Umbilical cord (tissue), 2 donors: ENCODE measurements at places on chromosomes 2 and 18.

GRCh38 chr2:183195998-183196409 lies 71.8 kb downstream of the NUP35 start:
- DNase-seq = no peak

GRCh38 chr2:8441986-8442385 lies 239.9 kb upstream of the ID2 start:
- no peak for DNase-seq

GRCh38 chr2:177733-178132 lies 86.1 kb downstream of the SH3YL1 start:
- no peak for DNase-seq

GRCh38 chr2:128403814-128404708 lies 85.4 kb upstream of the HS6ST1 start:
- DNase-seq = no peak

DNA sequence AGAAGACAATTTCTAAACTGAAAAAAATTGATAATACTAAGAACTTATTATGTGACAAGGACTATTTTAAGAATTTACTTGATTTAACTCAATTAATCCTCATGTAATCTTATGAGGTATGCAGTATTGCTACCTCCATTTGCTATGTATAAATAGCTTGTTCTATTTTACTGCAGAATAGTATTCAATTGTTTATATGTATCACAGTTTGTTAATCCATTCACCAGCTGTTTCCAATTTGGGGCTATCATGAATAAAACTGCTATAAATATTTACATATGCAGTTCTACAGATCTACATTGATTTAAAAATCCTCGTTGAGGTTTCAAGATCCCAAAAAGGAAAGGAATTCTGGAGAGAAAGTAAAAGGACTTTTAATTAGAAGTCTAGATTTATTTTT lies 54.8 kb upstream of the DOCK10 start:
- DNase-seq = no peak

DNA sequence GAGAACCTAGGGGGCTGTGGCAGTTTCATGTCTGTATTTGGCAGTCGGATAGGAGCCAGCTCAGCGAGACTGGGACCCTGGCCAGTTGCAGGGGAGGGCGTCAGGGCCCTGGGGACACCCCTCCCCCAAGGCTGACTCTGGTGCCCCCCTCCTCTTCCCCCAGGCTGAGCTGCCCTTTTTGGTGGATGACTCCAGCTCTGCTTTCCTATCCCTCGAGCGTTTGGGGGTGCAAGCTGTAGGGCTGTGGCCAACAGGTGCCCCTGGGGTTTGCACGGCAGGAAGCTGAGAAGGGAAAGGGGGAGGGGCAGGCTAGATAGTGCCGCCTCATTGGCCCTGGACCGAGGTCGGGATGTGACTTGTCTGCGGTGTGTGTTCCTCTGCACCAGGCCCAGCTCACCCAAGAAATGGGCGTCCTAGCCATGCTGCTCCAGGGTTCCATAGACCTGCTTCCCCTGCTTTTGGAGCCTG lies 26.4 kb downstream of the SPEG start:
- DNase-seq = no peak

GRCh38 chr2:46163804-46164528 lies 133.2 kb upstream of the EPAS1 start:
- DNase-seq = no peak

GRCh38 chr2:112623913-112624777 lies 21.6 kb upstream of the SLC20A1 start:
- DNase-seq = peak; percentile 66

DNA sequence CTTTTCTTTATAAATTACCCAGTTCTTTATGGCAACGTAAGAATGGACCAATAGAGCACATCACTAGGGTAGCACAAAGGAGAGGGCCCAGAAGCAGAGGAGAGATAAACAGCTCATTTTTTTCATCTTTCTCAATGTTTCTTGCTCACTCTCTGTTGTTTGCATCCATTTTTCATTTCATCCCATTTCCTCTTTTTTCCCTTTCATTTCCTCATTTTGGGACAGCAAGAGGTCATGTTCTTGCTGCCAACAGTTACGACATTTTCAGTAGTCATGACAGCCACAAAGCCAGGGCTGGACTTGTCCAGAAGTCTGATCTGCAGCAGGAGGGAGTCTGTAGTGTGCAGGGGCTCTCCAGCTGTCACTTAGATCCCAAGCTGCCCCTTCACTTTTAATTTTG lies 52.7 kb upstream of the CYP1B1 start:
- DNase-seq = no peak

- peak; percentile 88 for DNase-seq
Measured at GRCh38 chr2:144832048-144832447, 312.1 kb upstream of the ZEB2 start.

GRCh38 chr2:98295721-98296414 lies 50.4 kb upstream of the CNGA3 start:
- no peak for DNase-seq

DNA sequence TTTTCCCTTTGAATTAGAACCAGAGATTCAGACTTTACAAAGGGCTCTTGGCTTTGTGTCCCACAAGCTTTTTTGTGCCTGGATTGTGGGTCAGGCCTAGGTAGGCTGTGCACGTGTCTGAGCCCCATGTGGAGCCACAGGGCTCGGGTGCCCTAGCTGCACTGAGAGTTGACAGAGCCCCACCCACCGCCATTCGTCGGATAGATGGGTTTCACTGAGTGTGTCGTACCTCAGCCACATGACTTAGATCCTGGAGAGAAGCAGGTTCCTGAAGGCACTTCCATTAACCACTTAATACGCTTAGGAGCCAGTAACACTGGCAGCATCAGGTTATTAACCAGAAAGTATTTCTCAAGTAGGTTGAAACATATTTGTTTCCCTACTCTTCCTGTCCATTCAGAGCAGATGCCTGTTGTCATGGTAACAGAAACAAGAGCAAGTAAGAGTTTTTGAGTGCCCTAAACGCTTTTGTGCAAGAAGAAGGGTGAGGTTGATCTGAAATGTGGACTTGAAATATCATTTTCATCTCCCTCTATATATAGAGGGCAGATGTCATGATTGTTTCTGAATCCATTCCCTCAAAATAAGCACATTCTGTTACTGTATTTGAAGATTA lies 30.0 kb downstream of the ADCYAP1 start:
- DNase-seq = no peak

GRCh38 chr2:38581193-38582147 lies 21.3 kb downstream of the HNRNPLL start:
- DNase-seq = peak; percentile 84

GRCh38 chr2:205024822-205025518 lies 479.7 kb downstream of the PARD3B start:
- peak; percentile 64 for DNase-seq

GRCh38 chr2:42109959-42110640 lies 59.1 kb upstream of the EML4 start:
- DNase-seq = no peak

DNA sequence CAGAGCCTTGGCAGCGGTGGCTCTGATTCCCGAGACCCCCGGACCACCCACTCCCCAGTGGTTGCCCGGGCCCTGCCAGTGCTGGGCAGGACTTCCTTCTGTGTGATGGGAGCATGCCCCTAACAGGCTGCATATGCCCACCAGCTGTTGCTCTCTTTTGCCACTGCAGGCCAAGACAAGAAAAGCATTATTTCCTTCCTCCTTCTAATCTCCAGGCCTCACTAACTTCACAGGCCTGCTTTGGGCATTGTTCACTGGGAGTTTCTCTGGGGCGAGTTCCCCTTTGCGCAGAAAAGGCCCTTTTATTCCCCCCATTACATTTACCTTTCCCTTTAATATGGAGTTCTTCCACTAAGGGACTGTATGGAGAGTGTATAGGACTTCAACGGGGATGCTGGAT lies 249.1 kb upstream of the SIX2 start:
- DNase-seq = no peak

GRCh38 chr2:224772494-224772893 lies 56.3 kb upstream of the CCDC195 start:
- no peak for DNase-seq

DNA sequence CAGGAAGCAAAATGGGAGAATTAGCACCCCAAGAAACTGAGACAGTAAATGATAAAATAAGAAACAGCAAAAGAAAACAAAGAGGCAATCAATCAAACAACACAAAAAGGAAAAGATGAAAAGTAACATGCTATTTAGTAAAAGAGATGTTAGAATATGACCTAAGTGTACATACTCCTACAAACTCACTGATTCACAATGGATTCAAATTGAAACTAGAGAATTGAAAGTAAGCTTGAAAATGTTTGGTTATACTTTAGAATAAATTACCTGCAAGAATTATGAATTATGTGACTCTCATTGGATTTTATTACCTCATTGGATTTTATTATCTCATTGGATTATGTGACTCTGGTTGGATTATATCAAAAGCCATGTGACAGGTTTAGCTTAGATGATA lies 22.8 kb upstream of the CCNYL1 start:
- DNase-seq = no peak

- DNase-seq = no peak
Measured at GRCh38 chr18:49638209-49638785, 76.4 kb downstream of the LIPG start.

DNA sequence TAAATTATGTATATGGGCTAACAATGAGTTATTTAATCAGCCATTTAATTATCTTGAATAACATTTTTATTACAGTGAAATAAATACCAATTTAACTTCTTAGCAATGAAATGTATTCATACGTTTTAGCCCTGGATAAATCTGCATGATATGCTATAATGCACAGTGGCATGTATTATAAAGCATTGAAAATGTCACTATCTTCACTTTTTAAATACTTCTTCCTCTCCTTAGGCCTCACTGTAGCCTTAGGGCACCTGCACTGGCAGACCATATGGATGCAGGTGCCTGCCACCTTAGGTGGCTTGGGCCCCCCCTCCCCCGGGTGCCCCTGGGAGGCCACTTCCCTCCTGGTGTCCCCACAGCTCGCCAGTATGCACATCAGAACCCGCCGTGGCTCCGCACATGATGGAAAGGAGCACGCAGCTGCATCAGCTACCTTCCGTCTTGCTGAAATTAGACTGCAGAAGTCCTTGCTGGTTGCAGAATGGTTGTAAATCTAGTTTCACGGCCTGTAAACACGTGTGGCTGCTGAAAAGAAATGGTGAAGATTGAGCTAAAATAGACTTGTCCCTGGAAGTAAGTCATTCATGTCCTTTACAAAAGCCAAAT lies 56.7 kb downstream of the ADI1 start:
- DNase-seq = no peak

- DNase-seq = peak; percentile 63
Measured at GRCh38 chr2:176085861-176086771, 2.4 kb upstream of the EVX2 start.

- no peak for DNase-seq
Measured at GRCh38 chr2:42906111-42906556, 113.8 kb upstream of the HAAO start.

DNA sequence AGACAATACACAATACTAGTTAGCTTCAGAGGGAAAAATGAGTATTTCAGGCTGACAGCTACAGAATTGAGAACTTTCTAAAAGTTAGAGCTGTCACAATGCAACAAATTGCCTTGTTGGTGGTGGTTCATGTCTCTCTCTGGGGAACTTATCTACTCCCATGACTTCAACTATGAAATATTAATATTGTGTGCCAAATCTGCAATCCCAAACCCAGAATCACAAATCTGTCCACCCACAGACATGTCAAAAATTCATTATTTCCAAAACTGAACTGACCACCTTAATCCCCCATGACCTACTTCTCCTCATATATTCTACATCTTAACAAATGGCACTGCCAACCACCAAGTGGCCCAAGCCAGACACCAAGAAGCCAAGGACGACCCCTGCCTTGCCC lies 143.5 kb downstream of the TCF4 start:
- DNase-seq = no peak

- no peak for DNase-seq
Measured at GRCh38 chr2:41710944-41711343, 336.9 kb upstream of the PKDCC start.

DNA sequence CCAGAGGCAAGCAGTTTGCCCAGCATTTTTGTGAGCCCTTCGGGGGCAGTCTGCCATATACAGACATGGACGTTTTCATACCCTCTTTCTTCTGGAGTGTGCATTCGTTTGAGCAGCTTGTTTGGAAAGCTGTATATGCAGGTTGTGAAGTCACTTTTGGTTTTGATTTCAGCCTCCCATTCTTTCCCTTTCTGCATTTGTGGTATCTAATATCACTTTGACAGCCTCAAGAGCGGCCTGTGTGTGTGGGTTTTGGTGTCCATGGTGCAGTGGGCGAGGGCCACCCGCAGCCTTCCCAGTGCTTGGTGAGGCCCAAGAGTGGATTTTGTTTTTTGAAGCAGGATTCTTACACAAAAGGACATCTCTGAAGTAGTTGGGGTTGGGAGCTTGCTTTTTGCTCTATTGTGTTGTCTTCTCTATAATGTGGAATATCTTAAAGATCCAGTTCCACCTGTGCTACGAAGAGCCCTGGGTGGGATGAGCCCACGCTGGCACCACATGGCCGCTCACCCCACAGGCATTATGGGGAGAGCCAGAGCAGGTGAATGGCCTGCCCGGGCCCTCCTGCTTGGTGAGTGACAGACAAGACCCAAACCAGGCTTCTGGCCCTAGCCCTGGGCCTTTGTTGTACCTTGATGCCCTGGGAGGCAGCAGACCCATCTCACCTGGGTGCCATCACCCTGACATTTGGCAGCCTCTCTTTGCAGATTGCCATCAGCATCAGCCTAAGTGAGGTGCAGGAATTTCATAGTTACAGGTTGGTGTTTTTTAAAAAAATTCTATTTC lies 29.5 kb downstream of the INPP4A start:
- no peak for DNase-seq
